ENCODE measurements at places on chromosomes 11 and 22.

DNA sequence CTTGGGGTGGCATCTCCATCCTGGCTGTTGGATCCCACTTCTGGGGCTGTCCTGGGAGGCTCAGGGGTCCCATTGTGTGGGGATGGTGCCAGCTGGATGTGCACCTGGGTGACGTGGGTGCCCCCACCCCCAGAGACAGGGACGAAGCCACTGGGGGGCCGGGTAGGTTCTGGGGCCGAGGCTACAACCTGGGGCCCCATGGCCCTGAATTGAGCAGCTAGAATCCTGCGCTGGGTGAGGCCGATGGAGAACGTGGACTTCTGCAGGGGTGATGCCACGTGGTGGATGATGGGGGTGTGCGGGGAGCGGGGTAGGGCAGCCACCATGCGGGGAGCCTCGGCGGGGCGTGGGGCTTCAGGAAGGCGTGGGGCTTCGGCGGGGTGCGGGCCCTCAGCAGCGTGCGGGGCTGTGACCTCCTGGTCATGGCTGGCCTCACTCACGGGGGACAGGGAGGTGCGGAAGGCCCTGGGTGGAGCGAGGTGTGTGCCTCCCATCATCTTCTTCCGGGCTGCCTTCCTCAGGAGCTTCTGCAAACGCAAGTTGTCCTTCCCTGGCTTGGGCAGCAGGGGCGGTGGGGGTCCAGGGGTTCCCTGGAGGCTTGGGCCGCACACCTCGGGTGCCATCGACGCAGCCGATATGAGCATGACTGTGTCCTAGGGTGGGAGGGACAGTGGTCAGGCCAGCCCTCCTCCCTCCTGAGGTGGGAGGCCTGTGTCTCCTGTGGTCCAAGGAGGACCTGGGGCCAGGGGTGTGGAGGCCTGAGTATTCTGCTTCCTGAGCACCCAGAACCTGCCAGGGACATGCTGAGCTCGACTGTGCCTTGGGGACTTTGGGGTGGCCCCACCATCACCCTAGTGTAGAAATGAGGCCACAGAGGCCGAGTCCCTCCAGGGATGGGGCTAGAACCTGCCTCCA, 1.5 kb downstream of the PRR33 start:
- no peak for DNase-seq

GRCh38 chr11:73981051-73981805, 1.4 kb downstream of the UCP2 start:
- no peak for DNase-seq

GRCh38 chr11:61141601-61142028, 19.6 kb downstream of the VPS37C start:
- no peak for DNase-seq

DNA sequence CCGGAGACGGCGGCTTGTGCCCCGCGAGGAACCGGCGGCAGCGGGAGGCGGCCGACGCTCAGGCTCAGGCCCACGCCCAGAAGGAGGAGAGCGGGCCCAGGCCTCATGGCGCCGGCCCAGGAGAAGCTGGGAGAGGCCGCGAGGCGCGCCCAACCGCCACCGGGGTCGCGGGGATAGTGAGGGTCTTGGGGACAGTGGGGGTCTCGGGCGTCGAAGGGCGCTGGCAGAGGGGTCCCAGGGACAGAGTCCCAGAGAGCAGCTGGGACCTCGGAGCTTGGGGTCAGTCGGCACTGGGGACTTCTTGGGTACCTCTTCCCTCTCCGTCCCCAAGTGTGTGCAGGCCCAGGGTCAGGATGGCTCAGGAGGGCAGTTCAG, at the start of gene PKDREJ:
Gene PKDREJ, minus strand, starts transcription at position 128 of the 375 bp plus-strand sequence. Its CDS starts 21 bp downstream, at position 107.
- DNase-seq = no peak
